Psoas muscle (tissue), 8 donors: ENCODE measurements at places on chromosomes 5 and 9. TPM values are rescaled to one million over a fixed set of nuclear protein-coding genes. Genes with fewer than 3 reads are reported as not detected.
A peak's percentile ranks its signal among the peaks of the same experiment; 100 is the strongest.

GRCh38 chr9:121912812-121913627, 180.1 kb downstream of the TTLL11 start:
- DNase-seq, result no peak
- H3K27me3 ChIP-seq, result no peaks in the 10 kb centered on the region
- H3K4me1 ChIP-seq, result no peaks in the 10 kb centered on the region

Gene FOXD4L4
- total RNA-seq, result not detected

Gene SLC1A1
- 1.1 TPM for total RNA-seq

- no peak overlapping the region for H3K4me3 ChIP-seq
- no peaks in the 10 kb centered on the region for H3K36me3 ChIP-seq
- H3K27me3 ChIP-seq, result no peaks in the 10 kb centered on the region
- H3K27ac ChIP-seq, result no peak overlapping the region
- no peak for DNase-seq
These were observed 105.7 kb upstream of the MAMDC2 start for GRCh38 chr9:69937833-69938535.

DNA sequence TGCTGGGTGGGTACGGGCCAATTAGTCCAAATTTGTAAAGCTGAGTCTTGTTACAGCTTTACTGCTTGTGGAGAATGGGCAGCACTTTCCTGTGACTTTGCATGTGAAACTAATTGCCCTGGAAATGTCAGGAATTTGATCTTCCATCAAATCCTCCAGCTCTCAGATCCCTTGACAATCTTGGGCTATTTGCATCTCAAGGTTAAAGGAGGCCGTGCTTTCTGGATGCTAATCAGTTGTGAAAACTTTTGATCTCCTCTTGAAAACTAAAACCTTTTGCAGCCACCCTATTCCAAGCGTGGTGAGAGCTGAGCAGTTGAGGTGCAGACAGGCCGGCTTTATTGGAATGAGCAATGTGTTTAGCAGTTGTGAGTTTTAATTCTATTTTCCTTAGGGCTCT, 68.0 kb upstream of the CLINT1 start:
- H3K36me3 ChIP-seq, result no peaks in the 10 kb centered on the region
- no peaks in the 10 kb centered on the region for H3K27me3 ChIP-seq
- no peak for DNase-seq

DNA sequence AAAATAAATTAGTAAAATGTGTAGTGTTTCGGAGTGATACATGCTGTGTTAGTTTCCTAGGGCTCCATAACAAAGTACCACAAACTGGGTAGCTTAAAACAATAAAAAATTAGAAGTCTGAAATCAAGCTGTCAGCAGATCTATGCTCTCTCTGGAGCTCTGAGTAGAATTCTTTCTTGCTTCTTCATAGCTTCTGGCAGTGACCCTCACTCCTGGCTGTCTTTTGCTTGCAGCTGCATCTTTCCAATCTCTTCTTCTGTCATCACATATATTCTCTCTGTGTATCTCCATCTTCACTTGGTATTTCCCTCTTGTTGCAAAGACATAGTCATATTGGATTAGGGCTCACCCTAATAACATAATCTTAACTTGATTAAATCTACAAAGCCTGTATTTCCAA, 37.6 kb upstream of the PLCXD3 start:
- DNase-seq, result no peak
- H3K4me3 ChIP-seq, result no peak overlapping the region
- no peaks in the 10 kb centered on the region for H3K36me3 ChIP-seq
- no peak overlapping the region for H3K27ac ChIP-seq
- H3K27me3 ChIP-seq, result no peaks in the 10 kb centered on the region

Gene C5orf46
- total RNA-seq, result not detected

DNA sequence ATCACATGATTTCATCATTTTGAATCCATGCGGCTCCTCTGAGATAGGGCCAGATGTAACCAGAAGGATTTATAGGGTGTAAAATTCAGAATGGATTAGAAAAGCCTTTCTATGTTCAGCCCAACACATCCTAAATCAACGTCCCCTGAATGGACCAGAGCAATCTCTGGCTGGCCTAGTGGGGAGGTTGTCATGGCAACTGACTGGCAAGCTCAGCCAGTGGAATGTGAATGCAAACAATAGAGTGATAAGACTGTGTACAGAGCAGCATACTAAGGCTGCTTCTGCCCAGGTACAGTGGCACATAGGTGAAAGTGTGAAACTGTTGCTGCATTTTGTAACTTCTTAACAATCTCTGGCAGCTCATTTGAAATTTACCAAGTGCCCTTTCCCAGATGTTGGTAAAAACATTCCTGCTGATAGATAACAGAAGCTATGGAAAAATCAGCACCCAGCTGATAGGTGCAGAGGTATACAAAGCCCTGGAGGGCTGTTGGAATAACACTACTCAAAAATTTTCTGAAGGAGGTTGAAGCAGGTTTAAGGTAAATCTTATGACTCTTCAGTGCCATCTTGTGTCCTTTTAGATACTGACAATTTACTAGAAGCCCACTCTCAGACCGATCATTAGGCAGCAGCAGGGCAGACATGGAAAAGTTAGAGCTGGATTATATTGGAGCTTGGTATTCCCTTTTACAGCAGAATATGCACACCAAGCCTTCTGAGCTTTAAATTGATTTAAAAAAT, 267.2 kb downstream of the RAB3C start:
- H3K4me3 ChIP-seq, result no peak overlapping the region
- no peaks in the 10 kb centered on the region for H3K4me1 ChIP-seq
- H3K27me3 ChIP-seq, result no peaks in the 10 kb centered on the region
- DNase-seq, result no peak
- H3K27ac ChIP-seq, result no peak overlapping the region
- H3K36me3 ChIP-seq, result no peaks in the 10 kb centered on the region

- no peaks in the 10 kb centered on the region for H3K36me3 ChIP-seq
- H3K4me3 ChIP-seq, result no peak overlapping the region
- H3K27me3 ChIP-seq, result no peaks in the 10 kb centered on the region
- DNase-seq, result no peak
- peaks cover 6% of the 10 kb centered on the region for H3K4me1 ChIP-seq
These were observed 19.3 kb upstream of the GPR150 start for GRCh38 chr5:95600557-95600956.

GRCh38 chr9:130089141-130089540, 35.4 kb downstream of the GPR107 start:
- no peak for DNase-seq
- H3K4me3 ChIP-seq, result no peak overlapping the region
- no peaks in the 10 kb centered on the region for H3K27me3 ChIP-seq
- H3K27ac ChIP-seq, result no peak overlapping the region
- H3K4me1 ChIP-seq, result no peaks in the 10 kb centered on the region
- peaks cover 97% of the 10 kb centered on the region for H3K36me3 ChIP-seq

Gene PDE8B
- 0.12 TPM for total RNA-seq

- no peaks in the 10 kb centered on the region for H3K27me3 ChIP-seq
- no peaks in the 10 kb centered on the region for H3K36me3 ChIP-seq
- H3K27ac ChIP-seq, result peak overlapping the region; percentile 77
These were observed 32.6 kb downstream of the SPATA31D1 start for GRCh38 chr9:82021198-82021597.
